ENCODE measurements at places on chromosomes 5 and 9. TPM values are rescaled to one million over a fixed set of nuclear protein-coding genes. Genes with fewer than 3 reads are reported as not detected.

SPATA6L gene
- 16.3 TPM for total RNA-seq

EIF4E1B gene
- total RNA-seq, result not detected

MAPK9 gene
- total RNA-seq, result 43.1 TPM

WDR38 gene
- total RNA-seq, result 6.6 TPM

PCDHB13 gene
- 2.9 TPM for total RNA-seq

TAS2R1 gene
- total RNA-seq, result not detected

GABRA1 gene
- total RNA-seq, result not detected

ANKRD33B gene
- 5.8 TPM for total RNA-seq

GARIN3 gene
- not detected for total RNA-seq

RABGAP1 gene
- total RNA-seq, result 62.0 TPM

KLHL3 gene
- 6.7 TPM for total RNA-seq

PCDHGC4 gene
- 1.5 TPM for total RNA-seq

KCNMB1 gene
- total RNA-seq, result 2.5 TPM

SLC6A3 gene
- 0.12 TPM for total RNA-seq

CENPK gene
- total RNA-seq, result 2.9 TPM

- DNase-seq, result no peak
These were observed 58.7 kb upstream of the NFIB start for GRCh38 chr9:14372437-14373335.

- DNase-seq, result no peak
These were observed 123.0 kb downstream of the ADAMTSL1 start for GRCh38 chr9:18596920-18597319.

GRCh38 chr5:83426855-83427254 lies 44.7 kb upstream of the VCAN start:
- DNase-seq, result no peak

GRCh38 chr5:139837711-139838380 lies 42.2 kb downstream of the PSD2 start:
- no peak for DNase-seq

- DNase-seq, result no peak
These were observed 73.6 kb downstream of the FAM114A2 start for GRCh38 chr5:153964880-153965645.

DNA sequence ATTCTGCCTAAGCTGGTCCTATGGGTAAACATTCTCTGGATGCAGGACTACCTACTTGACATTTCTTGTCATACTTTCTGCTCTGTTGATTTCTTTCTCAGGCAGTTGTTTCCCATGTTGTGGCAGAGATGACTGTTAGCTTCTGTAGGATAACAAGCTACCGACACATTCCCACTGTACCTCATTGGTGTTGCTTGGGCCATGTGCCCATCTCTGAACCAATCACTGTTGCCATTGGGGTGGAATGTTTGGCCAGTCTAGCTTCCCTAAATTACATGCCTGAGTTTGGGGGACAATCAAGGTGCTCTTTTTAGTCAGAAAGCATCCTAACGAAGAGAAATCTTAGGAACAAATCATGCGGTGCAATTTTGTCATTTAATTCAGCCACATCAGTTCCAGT lies 212.0 kb downstream of the KDM4C start:
- no peak for DNase-seq

- no peak for DNase-seq
These were observed 128.9 kb upstream of the SPEF2 start for GRCh38 chr5:35488791-35489190.

DNA sequence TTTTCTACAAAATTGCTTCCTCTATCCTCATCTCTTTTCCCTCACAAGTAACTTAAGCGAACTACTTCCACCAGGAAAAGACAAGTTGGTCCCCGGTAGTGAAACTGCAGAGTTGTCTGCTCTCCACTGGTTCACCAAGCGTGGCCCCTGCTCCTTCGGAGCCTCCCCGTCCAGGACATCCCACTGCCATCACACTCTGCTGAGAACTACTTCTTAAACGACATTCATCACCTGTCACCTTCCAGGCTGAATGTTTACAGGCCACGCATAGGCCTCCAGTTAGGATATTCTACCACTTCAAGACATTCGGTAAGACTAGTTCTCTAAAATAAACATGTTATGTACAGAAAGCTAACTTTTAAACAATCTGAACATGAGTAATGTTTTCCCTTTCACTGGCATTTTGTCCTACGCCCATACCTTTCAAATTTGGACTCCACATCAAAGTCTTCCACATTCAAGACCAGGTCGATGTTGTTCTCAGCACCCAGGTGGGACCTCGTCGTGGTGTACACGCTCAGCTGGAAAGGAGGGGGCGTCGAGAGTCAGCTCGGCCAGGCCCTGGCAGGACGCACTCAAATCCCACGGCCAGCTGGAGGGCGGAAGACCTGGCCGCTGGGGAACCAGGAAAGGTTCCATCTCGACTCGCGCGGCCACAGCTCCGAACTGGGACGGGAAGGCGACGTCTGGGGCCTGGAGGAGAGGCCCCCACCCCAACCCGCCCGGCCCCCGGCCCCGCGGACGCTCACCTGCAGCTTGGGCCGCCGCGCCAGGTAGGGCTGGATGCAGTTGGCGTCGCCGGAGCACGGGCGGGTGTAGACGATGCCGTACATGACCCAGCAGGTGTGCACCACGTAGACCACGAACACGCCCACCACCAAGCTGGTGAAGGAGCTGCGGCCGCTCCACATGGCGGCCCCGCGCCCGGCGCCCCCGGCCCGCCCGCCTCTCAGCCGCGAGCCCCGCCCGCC lies 683 bp downstream of the CLPTM1L start:
- DNase-seq, result no peak

DNA sequence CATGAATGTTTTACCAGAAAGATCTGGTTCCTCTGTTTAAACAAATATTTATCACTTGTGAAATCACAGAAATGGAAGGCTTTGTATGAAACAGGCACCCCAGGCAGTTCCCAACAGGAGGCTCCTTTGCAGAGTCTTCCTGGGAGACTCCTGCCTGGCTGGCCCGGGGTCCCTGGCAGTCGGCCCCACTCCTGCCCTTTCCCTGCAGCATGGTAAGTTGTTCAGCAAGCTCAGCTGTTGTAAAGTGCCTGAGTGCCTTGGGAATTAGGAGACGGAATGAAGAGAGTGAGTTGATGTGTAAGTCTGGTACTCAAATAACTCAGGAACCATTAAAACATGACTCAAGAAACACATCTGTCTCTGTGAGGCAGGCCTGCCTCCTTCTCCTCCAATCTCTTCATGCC lies 17.5 kb upstream of the LHFPL2 start:
- no peak for DNase-seq
